ENCODE measurements at places on chromosomes 7 and 10.

- no peak for DNase-seq
Measured at GRCh38 chr7:23350466-23350865, 51.3 kb downstream of the MALSU1 start.

DNA sequence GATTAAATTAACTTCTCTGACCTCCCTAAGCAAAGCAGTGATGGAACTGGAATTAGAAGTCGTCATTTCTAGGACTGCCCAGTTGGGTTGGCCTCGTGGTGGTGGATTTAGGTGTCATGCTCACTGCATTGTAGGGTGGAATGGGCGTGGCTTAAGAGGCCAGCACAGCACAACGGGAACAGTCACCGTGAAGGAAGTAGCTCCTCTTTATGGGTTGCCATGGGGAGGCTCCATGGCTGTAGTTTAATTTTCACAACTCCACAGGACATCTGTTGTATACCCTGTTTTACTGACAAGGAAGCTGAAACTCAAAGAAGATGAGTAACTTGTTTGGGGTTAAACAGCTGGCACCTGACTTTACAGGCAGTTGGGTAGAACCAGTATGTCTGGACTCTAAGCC is 208.3 kb downstream of the CELF2 start:
- DNase-seq, result no peak

- no peak for DNase-seq
Measured at GRCh38 chr10:10598297-10598696, 419.4 kb upstream of the CELF2 start.

- peak; percentile 46 for DNase-seq
Measured at GRCh38 chr7:127803626-127804025, 151.6 kb downstream of the SND1 start.

GRCh38 chr10:104020020-104020419 is 53.1 kb downstream of the SLK start:
- no peak for DNase-seq

GRCh38 chr10:72291019-72291532 is 17.4 kb downstream of the DDIT4 start:
- DNase-seq, result peak; percentile 83

- no peak for DNase-seq
Measured at GRCh38 chr10:119029613-119030420, at the start of gene NANOS1. Gene NANOS1, plus strand, starts transcription at chr10:119029714. Its CDS starts 88 bp downstream, at chr10:119029802.

DNA sequence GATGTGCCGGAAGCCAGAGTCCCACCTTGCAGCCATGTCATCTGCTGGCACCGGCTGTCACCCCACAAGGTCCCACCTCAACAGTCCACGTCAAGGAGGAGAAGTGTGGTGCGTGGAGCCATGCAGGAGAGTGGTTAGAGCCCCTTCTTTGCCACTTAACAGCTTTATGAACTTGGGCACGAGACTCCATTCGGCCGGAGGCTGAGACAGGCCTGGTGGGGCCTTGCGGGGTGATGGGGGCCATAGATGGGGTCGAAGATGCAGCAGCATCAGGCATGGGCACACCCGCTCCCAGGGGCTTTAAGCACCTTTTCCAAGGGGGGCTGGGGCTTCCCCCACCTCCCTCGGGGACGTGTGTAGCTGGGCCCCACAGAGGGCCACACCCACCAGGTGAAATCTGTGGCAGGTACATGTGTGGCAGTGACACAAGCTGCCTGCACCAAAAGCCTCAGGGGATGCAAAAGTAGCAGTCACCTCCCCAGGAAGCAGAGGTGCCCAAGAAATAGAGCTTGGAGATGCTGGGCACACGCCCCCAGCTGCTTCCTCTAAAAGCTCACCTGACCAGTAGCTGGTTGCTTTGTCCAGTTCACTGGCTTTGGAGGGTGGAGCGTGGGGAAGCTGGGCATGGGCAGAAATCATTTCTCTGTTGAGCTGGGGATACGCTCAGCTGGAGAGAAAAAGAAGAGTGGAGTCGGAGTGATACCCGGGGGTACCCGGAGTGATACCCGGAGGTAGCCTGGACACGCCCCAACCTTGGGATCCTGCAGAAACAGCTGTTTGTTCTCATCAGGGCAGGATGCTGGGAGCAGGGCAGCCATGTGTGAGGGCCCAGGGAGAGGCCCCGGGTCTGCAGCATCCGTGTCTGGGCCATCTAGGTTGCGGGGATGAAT is 199.8 kb downstream of the EBF3 start:
- no peak for DNase-seq

DNA sequence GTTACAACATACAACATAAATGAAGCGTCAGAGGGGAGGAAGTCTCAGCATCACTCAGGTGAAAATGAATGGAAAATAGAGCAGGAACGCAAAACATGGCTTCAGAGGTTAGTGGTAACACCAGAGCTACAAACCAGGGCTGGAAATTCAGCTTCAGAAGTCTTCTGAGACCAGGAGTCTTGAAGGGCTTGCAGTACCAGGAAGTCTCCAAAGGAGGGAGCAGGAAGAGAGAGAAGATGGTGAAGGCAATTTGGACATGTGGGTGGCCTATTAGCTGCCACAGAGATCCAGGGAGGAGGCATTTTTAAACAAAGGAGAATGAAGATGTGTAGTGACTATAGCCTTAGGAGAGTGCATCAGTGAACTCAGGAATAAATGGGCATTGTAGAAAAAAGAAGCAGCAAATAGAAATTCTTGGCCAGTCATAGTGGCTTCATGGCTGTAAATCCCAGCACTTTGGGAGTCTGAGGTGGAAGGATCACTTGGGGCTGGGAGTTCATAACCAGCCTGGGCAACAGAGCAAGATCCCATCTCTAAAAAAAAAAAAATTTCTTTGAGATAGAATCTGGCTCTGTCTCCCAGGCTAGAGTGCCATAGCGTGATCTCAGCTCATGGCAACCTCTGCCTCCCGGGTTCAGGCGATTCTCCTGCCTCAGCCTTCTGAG is 9.3 kb upstream of the TET1 start:
- DNase-seq, result peak; percentile 70

DNA sequence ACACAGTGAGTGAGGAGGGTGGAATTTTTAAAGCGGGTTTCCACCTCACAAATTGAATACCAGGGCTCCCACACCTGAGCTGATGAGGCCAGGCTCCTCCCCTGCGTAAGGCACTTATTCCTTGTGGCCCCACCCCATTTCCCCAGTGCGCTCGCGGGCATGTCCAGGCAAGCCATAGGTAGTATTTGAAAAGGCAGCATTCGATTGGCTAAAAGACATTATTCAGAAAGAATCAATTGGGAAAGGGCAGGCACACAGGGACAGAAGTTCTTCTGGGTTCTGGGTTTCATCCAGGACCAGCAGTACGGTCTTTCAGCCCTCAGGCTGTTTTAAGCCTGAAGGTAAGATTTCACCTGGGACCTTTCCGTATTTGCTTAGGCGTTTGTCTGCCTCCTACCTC is 222.3 kb downstream of the BBS9 start:
- DNase-seq, result no peak

GRCh38 chr10:23610626-23611307 is 171.9 kb downstream of the OTUD1 start:
- DNase-seq, result no peak

GRCh38 chr7:91055219-91055618 is 209.0 kb upstream of the FZD1 start:
- DNase-seq, result no peak

DNA sequence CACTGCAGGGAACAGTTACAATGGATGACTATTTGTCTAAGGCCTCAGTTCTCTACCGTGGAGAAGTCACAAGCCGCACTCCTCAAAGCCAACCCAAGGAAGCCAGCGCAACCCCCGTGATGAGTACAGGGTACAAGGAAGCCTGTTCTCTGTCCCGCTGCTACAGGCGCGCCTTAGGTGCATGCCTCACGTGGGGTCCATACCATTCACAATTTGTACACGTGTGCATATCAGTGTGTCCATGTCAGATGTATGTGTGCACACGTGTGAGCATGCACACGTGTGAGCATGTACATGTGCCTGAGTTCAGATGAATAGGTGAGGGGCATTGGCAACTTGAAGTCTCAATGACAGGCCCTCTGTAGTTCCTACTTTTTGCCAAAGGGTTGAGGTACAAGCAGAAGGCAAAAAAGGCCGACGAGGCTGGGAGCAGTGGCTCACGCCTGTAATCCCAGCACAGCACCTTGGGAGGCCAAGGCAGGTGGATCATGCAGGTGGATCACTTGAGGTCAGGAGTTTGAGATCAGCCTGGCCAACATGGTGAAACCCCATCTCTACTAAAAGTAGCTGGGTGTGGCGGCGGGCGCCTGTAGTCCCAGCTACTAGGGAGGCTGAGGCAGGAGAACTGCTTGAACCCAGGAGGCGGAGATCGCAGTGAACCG is 62.8 kb downstream of the CTBP2 start:
- DNase-seq, result no peak

- DNase-seq, result no peak
Measured at GRCh38 chr7:80827239-80827633, 91.6 kb downstream of the SEMA3C start.

- no peak for DNase-seq
Measured at GRCh38 chr7:115965796-115966475, 64.6 kb downstream of the TFEC start.

- DNase-seq, result peak; percentile 70
Measured at GRCh38 chr10:97037365-97038361, 148.1 kb downstream of the SLIT1 start.

DNA sequence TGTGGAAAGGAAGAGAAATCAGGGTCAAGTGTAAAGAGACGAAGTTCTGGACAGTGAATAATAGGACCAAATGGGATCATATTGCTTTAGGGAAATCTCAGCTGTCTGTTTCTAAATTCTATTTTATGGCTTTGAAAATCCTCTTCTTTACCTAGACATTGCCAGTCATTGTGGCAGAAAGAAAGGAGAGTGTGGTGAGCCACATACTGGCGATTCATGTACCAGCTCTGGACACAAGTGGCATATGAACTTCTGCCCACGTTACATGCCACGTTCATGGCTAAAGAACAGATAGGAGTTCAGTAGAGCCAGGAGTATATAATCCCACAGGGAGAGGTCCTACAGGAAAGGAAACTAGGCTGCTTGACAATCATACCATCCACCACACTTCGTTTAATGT is 28.0 kb downstream of the STARD3NL start:
- DNase-seq, result no peak

DNA sequence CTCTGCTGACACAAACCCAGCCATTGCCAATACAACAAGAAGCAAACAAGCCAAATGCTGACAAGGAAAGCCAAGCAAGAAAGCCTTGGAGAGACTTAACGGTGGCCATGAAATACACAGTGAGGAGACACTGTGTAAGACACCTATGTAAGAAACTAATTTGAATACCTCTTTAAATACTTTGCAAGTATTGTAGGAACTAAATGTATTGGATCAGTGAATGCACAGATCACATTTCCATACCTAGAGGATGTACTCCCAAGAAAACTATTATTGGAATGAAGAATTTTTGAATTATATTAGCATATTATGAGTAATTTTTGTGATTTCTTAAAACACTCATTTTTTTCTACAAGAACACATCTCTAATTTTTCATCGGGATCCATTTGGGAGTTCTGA is 34.0 kb downstream of the ETV1 start:
- DNase-seq, result no peak

DNA sequence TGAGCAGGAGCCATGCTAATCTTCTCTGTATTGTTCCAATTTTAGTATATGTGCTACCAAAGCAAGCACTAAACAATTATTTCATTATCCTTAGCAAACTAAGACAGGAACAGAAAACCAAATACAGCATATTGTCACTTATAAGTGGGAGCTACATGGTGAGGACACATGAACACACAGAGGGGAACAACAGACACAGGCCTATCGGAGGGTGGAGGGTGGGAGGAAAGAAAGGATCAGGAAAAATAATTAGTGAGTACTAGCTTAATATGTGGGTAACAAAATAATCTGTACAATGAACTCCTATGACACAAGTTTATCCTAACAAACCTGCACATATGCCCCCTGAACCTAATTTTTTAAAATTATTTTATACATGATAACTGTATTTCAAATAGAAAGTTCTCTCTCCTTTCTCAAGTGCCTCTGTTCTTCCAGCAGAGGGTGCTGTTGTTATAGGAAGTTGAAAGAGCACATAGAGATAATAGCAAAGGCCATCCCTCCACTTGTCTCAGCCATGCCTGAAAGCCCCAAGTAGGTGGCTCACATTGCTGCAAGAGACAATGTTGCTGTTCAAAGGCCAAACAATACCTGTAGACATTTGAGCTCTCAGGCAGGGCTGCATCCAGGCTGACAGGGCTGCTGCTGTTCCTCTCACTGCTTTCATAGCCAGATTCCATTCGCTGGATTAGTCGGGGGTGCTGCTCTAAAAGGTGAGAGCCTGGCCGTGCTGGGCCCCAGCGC is 33.4 kb upstream of the PPP3CB start:
- DNase-seq, result peak; percentile 81

- DNase-seq, result no peak
Measured at GRCh38 chr10:133139551-133140065, 20.4 kb upstream of the KNDC1 start.

DNA sequence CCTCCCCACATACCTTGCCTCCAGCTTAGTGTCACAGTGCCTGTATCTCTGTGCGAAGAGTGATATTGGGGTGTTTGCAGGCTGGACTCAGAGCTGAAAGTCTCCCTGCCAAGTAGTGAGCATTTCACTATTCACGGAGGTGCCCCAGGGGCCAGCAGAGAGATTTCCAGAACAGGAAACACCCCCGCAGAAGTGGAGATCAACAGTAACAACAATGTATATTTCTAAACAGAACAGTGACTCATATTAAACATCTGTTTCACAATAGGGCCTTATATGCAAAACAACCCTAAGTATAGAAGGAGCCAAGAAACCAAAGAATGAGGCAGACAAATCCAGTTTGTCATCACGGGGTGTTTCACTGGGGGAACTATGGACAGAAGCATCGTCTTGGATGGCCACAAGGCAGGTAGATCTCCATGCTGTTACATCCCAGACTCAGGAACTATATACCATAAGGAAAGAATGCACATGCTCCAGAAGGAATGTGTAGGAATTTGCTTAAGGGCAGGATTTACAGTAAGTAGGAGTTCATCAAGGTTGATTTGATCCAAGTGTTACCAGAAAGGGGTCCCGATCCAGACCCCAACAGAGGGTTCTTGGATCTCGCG is 29.3 kb upstream of the CCL24 start:
- peak; percentile 27 for DNase-seq

DNA sequence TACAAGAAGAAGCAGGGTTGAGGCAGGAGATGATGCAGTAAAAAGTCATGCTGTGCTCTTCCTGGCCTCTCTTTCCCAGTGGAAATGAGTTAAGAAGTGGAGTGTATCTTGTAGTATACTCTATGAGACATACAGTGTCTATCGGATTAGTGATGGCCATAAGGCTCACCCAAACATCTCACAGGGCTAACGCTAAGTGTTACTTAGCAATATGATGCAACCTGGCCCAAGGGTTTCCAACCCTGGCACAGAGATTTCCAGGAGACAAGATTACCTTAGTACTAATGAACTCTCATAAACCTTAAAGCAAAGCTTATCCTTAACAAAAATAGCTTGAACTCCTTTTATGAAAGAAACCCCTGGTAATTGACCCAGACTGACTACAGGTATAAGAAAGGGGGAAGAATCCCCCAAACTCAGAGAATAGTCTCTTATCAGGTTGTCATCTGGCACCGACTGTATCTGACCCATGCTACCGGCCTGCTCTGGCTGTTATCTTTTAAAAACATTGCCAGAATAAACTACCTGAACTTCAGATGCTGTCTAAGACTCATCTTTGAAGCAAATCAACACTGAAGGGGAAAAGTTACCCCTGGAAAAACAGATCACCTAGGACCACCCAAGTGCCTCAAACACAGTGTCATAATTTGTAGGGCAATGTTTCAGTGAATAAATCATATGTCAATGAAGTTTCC is 1002.0 kb downstream of the REEP3 start:
- DNase-seq, result no peak

All from erythroblast (primary cell).